CMK (cell line): ENCODE measurements at places on chromosomes 5 and 9.
A peak's percentile ranks its signal among the peaks of the same experiment; 100 is the strongest.

DNA sequence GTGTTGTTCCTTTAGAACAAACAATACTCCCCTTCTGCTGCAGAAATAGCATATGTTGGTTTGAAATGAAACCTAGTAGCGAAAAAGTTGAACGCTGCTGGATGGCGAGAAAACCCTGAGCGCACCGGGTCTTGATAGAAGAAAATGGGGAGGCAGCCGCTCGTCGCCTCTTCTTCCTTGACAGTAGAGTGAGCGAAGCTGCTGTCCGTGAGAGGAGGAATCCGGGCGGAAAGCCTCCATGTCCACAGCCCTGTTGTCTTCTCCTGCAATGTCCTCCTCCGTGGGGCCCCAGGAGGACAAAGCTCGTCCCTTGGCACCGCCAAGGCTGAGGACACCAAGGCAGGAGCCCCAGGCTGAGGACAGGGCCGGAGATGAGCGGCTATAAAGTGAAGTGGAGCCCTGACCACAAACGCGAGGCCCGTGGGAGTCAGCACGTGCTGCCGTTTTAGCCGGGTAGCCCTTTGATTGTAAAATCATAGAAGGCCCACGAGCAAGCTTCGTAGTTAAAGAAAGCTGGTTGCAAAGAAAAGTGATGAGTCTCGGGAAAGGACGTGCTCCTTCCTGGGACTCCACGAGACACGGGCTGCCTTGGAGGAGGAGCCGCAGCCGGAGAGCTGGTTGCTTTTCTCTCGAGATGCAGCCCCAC, 35.6 kb downstream of the MRPL36 start:
- DNase-seq = no peak

DNA sequence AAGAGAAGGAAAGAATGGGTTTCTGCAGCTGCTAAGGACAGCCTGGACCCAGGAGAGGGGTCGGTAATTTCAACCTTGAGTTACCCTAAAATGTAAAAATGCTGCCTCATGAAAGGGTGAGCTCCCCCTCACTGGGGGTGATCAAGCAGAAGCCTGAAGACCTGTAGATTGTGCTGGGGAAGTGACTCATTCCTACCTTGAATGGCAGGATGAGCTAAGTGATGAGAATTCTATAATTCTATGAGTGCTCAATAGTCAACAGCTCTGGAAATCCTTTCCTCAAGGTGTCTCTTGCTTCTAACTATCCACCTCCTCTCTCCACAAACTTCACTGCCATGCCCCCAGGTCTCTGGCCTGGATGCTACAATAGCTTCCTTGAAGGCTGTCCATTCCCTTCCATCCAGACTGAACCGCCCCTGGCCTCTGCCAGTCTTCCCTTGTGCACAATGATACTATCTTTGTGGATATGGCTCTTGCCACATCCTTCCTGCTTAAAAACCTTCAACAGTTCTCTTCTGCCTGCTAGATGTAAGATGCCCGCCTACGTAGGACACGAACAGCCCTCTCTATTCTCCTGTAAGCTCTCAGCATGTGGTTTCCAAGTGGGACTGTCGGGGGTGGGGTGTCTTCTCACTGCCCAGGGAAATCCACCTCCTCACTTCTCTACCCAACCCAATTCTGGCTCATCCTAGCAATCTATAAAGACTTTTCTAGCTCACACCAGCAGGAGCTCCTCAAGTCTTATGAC, 50.6 kb downstream of the PTPN3 start:
- no peak for DNase-seq

- DNase-seq = no peak
Observed at GRCh38 chr5:8528106-8528505, 659.2 kb downstream of the MTRR start.

GRCh38 chr9:14156046-14156445, 157.9 kb downstream of the NFIB start:
- DNase-seq = no peak

DNA sequence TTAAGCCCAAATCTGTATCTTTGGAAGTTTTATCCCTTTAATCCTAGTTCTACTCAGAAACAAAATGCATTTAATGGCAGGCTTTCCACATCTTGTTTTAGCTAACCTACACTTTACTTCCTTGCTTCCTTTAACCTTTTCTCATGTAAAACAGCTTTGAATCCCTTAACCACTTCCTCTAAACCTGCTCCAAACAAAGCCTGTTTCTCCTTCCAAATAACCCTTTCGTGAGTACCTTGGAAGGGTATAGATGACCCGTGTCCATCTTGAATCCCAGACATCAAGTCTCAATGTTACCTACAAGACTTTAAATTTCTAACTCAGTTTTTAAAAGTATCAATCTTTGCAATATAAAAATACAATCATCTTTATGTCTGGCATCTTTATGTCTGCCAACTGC, 78.4 kb downstream of the DROSHA start:
- DNase-seq = no peak

DNA sequence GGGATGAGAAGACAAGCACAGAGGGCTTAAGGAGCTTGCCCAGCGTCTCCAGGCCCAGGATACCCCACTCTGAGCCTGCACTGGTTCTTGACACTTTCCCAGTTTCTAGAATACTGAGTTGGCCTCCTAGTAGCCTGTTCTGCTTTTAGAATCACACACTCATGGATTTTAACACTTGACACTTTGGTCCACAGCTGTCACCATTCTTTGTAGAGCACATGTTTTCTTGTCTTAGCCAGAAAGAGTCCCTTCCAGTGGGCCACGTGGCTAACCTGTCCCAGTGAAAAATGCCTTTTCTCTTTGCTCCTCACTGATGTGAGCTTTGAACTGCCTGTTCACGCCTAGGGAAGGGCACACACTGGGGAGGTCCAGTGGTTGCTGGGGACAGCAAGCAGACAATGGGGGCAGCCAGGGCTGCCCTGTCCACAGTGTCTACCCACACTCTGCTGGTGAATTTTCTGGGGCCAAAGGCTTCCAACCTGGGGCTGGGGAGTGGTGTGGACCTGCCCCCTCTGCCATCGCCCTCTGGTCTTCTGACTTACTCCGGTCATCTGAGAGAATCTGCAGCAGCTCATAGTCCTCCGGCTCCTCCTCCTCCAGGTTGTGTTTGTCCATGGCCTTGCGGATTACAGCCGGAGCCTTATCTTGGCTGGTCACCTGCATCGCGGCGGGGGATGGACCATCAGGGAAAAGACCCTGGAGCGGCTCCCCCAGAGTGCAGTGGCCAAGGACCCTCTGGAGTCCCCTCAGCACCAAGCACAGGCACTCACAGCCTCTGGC, 21.1 kb downstream of the RALGDS start:
- no peak for DNase-seq

GRCh38 chr5:16932401-16932800, 3.7 kb downstream of the MYO10 start:
- DNase-seq = no peak

- DNase-seq = no peak
Observed at GRCh38 chr5:68032216-68032762, 183.3 kb upstream of the PIK3R1 start.

GRCh38 chr9:13069498-13069897, 210.0 kb downstream of the MPDZ start:
- no peak for DNase-seq

GRCh38 chr5:72752909-72753308, 63.6 kb upstream of the TNPO1 start:
- no peak for DNase-seq

DNA sequence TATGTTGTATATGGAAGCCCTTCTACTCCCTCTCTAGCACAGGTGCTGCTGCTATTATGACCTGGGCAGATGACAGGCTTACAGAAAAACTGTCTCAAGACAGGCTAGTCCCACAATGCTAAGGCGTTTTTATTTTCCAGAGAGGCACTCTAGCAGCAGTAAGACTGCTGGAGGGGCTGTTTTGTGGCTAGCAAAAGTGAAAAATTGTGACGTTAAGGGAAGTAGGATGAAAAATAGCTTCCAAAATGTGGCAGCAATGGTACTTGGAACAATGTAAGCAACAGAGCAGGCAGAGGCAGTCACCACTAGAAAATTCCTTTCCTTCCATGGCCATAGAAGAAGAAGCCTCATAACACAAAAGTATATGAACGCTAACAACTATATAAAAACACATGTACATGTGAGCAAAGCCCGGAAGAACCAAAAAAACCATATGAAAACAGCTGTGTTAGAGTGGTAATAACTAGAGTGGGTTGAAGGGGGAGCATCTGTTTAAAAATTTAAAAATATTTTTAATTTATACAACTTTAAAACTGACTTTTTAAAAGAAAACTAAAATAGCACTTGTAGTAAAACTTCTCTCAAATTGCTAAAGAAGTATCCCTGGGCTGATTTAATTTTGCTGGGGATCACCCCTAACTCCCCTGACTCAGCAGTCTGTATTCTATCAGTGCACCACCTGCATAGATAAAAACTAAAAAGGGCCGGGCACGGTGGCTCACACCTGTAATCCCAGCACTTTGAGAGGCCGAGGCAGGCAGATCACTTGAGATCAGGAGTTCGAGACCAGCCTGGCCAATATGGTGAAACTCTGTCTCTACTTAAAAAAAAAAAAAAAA, 30.6 kb downstream of the CLINT1 start:
- DNase-seq = no peak

GRCh38 chr5:148751025-148751424, 75.4 kb upstream of the ADRB2 start:
- DNase-seq = no peak

DNA sequence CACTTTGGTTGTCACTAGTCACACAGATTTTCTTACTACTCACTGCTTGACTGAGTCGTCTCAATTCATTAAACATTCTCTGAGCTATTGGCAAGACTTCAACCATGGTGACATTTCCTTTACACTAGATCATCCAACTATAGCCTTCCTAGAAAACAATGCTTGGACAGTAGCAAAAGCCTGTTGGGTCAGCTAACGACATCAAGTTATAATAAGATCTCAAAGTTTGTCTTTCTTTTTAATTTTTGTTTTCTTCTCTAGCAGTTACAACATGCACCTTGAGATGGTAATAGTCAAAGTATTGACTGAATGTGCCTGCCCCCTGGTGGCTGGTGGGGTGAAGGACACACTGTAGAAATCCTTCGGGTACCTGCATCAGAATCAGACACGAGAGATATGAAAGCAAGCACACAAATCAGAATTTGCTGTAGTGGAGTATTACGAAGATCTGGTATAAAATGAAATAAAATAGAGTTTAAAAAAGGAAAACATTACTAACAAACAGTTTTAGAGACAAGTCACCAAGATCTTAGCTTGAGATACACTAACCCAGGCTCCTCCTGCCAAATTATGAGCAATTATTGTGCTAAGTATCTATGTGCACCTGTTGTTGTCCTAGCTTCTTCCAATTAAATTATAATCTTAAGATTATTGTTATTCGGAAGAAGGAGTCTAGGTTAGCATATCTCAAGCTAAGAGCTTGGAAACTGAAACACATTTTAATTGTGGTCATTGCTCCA, 81.2 kb downstream of the ARL15 start:
- DNase-seq = peak; percentile 15

DNA sequence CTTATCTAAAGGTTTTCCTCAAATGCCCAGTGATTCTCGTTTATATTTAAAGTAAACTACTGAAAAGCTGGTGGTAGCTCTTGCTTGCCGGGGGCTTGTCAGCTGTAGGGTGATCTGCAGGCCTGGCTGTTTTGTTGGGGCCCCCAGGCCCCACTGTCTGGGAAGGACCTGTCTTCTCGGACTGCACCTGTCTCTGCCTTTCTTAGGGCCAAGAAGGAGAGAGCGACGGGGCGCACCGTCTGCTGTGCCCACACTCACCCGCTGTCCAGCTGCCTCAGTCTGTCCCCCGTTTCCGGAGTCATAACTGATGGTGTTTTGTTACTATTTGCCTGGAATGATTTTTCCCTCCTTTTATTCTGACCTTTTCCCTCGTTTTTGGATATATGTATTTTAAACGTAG, 94.1 kb upstream of the CACNA1B start:
- no peak for DNase-seq

DNA sequence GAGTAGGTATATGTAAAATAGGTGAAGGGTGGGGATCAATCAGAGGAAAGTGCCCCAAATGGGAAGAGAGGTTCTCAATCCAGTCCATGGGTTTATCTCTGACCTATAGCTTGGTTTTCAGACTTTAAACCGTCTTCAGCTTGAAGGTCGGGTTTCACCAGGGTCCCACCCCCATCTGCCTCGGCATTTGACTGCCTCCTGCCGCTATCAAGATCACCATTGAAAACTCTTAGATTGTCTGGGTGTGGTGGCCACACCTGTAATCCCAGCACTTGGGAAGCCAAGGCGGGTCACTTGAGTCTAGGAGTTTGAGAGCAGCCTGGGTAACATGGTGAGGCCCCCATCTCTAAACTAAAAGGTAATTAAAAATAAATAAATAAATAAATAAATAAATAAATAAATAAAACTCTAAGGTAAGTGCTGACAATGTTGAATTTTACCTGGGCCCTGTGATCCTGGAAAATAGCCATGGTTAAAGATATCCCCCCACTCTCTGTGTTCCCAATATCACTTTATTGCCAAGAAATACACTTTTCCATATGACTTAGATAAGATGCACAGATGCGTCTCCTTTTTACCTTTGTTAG, 48.8 kb downstream of the TARS1 start:
- no peak for DNase-seq

GRCh38 chr5:151113651-151114050, 32.8 kb upstream of the TNIP1 start:
- no peak for DNase-seq

GRCh38 chr5:138623053-138623452, 47.9 kb upstream of the HSPA9 start:
- no peak for DNase-seq

- no peak for DNase-seq
Observed at GRCh38 chr5:134920848-134921575, 16.1 kb downstream of the PCBD2 start.
